ENCODE measurements at places on chromosomes 11 and 22. TPM values are rescaled to one million over a fixed set of nuclear protein-coding genes. Genes with fewer than 3 reads are reported as not detected.

DNA sequence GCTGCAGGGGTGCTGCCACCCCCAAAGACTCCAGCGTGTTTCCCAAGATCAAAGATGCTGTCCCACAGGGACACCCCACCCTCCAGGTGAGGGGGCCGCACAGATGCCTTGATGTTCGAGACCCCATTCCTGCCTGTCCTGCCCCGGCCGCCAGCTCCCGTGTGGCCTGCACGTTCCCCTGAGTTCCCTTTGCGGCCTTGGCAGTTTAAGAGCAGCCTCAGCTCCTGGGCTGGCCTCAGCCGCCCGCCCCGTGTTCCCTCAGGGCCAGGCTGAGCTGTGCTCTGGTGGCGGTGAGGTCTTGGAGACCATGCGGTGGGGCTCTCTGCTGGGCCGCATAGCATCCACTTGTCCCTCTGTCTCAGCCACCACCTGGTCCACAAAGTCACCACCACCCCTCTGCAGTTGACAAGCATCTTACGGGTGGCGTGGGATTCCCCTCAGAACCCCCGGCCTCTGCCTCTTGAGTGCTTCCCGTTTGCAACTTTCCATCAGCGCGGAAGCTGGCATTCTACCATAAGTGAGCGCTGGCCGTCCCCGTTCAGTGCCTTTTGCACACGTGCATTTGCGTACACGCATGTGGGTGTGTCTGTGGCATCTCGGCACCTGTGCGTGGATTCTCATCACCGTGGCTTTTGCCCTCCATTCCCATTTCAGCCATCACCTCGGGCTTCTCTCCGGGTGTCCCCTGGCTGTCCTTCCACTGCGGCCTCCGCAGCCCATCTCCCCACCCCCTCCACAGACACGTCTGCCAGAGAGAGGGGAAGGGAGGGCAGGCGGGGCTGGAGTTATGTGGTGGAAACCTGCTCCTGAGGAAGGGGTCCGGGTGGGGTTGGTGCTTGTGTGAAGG is 35.9 kb downstream of the CTTN start:
- H3K27ac ChIP-seq, result no peak overlapping the region
- no peaks in the 10 kb centered on the region for H3K4me1 ChIP-seq
- no peak overlapping the region for H3K4me3 ChIP-seq

VSIG10L2 gene
- total RNA-seq, result not detected

MEN1 gene
- total RNA-seq, result 32.5 TPM

DNA sequence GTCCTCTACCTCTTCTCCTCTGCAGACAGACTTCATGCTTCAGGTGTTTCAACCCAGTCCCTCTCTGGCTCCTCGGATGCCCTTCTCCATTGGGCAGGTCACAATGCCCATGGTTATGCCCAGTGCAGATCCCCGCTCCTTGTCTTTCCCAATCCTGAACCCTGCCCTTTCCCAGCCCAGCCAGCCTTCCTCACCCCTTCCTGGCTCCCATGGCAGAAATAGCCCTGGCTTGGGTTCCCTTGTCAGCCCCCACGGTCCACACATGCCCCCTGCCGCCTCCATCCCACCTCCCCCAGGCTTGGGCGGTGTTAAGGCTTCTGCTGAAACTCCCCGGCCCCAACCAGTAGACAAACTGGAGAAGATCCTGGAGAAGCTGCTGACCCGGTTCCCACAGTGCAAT is 9.3 kb upstream of the BACE1-AS start:
- H3K27ac ChIP-seq, result no peak overlapping the region
- peaks cover 37% of the 10 kb centered on the region for H3K36me3 ChIP-seq
- H3K4me1 ChIP-seq, result peaks cover 33% of the 10 kb centered on the region

- no peaks in the 10 kb centered on the region for H3K36me3 ChIP-seq
- H3K27ac ChIP-seq, result no peak overlapping the region
- no peak overlapping the region for H3K4me3 ChIP-seq
- no peaks in the 10 kb centered on the region for H3K4me1 ChIP-seq
- no peak for DNase-seq
- H3K27me3 ChIP-seq, result peaks cover 15% of the 10 kb centered on the region
These were observed 101.2 kb upstream of the RAG2 start for GRCh38 chr11:36699271-36699670.

GRCh38 chr22:46072981-46073682 is 77.2 kb upstream of the PPARA start:
- H3K36me3 ChIP-seq, result peaks cover 10% of the 10 kb centered on the region
- H3K27me3 ChIP-seq, result peaks cover 2% of the 10 kb centered on the region
- peak overlapping the region; percentile 63 for H3K27ac ChIP-seq
- peaks cover 54% of the 10 kb centered on the region for H3K4me1 ChIP-seq
- no peak for DNase-seq

C11orf16 gene
- total RNA-seq, result not detected

- H3K27ac ChIP-seq, result no peak overlapping the region
- no peak for DNase-seq
- H3K4me3 ChIP-seq, result no peak overlapping the region
These were observed 1.9 kb upstream of the SSH3 start for GRCh38 chr11:67301313-67301921.

DNA sequence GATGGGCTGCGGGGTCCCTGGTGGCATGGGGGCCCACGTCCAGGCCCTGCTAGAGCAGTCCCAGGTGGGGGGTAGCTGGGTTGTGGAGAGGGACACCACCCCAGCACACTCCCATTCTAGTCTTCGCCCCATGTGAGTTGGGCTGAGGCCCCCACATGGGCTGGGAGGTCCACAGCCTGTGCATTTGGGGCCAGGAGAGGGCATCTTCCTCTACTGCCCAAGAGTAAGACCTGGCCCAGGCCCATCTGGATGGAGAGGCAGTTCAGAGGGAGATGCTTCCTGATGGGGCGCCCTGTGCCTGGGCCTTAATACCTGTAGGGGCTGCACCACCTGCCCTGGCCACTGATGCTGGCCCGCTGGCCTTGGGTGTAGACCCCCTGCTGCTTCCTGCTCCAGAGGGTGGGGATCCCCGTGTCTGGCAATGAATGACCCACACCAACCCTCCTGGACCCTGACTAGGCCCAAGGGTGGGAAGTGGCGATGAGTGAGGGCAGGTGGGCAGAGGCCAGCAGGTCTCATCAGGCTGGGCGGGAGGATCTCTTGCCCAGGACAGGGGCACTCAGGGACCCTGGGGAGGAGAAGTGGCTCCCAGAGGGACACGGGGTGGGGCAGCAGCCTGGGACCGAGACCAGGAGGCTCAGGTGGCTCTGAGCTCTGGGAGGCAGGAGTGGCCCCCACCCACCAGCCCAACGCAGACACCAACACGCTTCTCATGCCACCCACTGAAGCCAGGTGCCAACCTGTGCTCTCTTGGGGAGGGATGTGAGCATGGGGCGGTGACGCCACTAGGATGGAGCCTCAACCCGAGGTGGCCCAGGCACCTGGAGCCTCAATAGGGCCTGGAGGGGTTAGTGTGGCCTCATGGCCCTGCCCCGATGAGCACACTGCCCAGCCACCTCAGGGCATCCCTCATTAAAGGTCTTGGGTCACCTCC is 17.4 kb upstream of the GNB1L start:
- H3K36me3 ChIP-seq, result no peaks in the 10 kb centered on the region
- H3K27ac ChIP-seq, result no peak overlapping the region
- no peak overlapping the region for H3K4me3 ChIP-seq
- H3K4me1 ChIP-seq, result peaks cover 10% of the 10 kb centered on the region

MRGPRX3 gene
- not detected for total RNA-seq

GRCh38 chr11:111589886-111590499 is 12.3 kb upstream of the SIK2 start:
- H3K27me3 ChIP-seq, result peaks cover 4% of the 10 kb centered on the region
- H3K36me3 ChIP-seq, result no peaks in the 10 kb centered on the region
- DNase-seq, result no peak
- no peak overlapping the region for H3K27ac ChIP-seq

EED gene
- total RNA-seq, result 63.9 TPM

- peaks cover 11% of the 10 kb centered on the region for H3K36me3 ChIP-seq
- no peak overlapping the region for H3K27ac ChIP-seq
- H3K27me3 ChIP-seq, result no peaks in the 10 kb centered on the region
- no peak for DNase-seq
- peaks cover 44% of the 10 kb centered on the region for H3K4me1 ChIP-seq
- peak overlapping the region; percentile 14 for H3K4me3 ChIP-seq
These were observed 1.3 kb upstream of the NDUFC2 start for GRCh38 chr11:78080818-78081495.

GRCh38 chr22:37925330-37925729 is 19.2 kb downstream of the MICALL1 start:
- peaks cover 3% of the 10 kb centered on the region for H3K36me3 ChIP-seq
- H3K4me1 ChIP-seq, result peaks cover under 1% of the 10 kb centered on the region
- H3K27ac ChIP-seq, result no peak overlapping the region

SDHAF2 gene
- total RNA-seq, result 47.3 TPM

DNA sequence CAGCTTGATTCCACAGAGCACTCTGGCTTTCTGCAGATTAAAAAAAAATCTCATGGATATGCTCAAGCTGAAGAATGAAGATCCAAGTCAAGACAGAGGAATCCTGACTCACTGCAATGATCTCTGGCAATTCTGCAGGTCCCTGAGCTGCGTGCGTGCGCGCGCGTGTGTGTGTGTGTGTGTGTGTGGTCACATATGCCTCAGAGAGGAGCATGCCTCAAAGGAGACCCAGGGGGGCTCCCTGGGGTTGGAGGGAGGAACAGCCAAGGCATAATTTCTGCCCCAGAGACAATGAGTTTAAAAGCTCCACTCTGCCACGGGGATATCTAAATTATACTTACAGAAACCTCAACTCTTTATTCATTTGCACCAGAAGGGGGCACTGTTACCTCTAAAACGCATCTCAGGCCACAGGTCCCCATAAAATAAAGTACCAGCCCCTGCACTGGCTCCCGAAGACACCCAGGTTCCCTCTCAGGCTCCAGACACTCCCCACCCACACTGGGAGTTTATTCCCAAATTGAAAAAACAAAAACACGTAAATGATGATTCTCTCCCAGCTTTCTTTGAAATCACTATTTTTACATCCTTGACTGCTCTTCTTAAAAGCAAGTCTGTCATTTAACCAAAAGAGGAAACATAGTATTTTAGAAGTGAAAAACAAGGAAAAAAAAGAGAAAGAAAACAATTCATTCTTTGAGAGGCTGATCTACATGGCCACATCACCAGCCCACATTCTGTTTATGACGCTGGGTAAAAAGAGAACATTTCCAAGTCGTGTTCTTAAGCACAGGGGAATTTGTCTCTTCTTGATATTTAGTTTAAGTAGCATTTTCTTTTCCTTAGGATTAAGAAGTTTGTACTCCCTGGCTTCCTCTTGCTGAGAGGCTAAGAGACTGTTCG is 401.0 kb downstream of the LARGE1 start:
- H3K36me3 ChIP-seq, result no peaks in the 10 kb centered on the region
- no peak overlapping the region for H3K27ac ChIP-seq
- H3K4me1 ChIP-seq, result no peaks in the 10 kb centered on the region
- H3K4me3 ChIP-seq, result no peak overlapping the region

RNF141 gene
- 12.2 TPM for total RNA-seq

GRCh38 chr22:19325296-19325948 is 33.9 kb upstream of the CLTCL1 start:
- H3K27ac ChIP-seq, result no peak overlapping the region
- peaks cover 19% of the 10 kb centered on the region for H3K36me3 ChIP-seq
- no peak overlapping the region for H3K4me3 ChIP-seq

DNA sequence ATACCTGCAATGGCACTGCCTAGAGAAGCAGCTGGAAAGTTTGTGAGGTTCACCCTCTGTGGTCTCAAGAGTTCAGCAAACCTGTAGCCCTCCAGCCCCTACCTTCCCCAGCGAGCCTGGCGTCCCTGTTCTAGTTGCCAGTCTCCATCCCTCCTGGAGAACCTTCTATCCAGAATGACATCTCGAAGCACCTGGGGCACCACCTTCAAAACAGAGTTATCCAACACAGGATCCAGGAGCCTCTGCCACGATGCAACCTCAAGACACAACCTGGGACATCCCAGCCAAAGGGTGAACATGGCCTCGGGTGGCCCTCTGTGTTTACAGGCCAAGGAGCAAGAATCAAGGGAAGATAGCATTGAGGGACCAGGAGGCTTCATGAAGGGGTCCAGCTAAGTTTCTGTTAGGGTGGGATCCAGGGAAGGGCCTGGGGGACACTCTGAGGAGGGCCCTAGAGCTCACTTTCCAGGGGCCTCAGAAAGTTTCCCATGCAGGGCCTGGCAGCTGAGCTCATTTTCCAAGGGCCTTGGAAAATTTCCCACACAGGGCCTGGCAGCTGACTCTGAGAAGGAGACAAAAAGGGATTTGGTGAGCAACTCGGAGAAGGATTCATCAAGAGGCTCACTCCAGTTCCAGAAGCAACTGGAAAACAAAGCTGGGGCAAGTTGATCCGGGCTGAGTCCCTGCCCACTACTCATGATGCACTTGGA is 36.9 kb upstream of the SYT13 start:
- H3K27ac ChIP-seq, result no peak overlapping the region
- H3K4me3 ChIP-seq, result no peak overlapping the region
- no peaks in the 10 kb centered on the region for H3K36me3 ChIP-seq
- no peak for DNase-seq
- H3K27me3 ChIP-seq, result peaks cover 31% of the 10 kb centered on the region

GRCh38 chr11:61279934-61280659 is 15.0 kb downstream of the VWCE start:
- H3K27ac ChIP-seq, result no peak overlapping the region
- peaks cover 2% of the 10 kb centered on the region for H3K4me1 ChIP-seq
- H3K4me3 ChIP-seq, result no peak overlapping the region
- no peaks in the 10 kb centered on the region for H3K36me3 ChIP-seq

GGT1 gene
- total RNA-seq, result 68.4 TPM

DNA sequence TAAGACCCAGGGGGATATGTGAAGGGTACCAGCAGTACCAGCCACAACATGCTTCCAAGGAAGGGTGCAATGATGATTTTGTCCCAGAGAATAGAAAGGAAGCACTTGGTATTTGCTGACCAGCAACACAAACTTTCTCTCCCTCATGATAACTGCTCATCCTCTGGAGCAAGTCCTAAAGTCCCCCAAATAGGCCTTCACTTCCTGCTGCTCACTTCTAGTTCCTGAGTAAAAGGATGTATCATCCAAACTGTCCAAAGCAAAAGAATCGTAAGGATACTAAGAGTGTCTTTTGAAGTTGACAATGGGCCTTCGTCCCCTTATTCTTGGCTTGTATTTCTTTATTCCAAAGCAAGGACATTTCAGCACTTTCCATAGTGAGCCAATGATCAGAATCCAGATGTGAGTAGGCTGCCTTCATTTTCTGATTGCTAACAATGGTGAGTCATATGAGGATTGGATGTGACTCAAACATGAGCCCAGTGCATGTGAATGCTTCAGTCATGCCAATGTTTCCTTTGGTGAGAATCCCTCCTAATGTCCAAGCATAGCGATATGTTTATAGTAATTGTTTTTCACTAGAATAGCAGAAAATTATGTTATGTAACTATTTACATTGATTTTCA is 243.4 kb upstream of the POU2AF2 start:
- H3K4me3 ChIP-seq, result no peak overlapping the region
- H3K36me3 ChIP-seq, result no peaks in the 10 kb centered on the region
- no peaks in the 10 kb centered on the region for H3K4me1 ChIP-seq
- no peaks in the 10 kb centered on the region for H3K27me3 ChIP-seq

DNA sequence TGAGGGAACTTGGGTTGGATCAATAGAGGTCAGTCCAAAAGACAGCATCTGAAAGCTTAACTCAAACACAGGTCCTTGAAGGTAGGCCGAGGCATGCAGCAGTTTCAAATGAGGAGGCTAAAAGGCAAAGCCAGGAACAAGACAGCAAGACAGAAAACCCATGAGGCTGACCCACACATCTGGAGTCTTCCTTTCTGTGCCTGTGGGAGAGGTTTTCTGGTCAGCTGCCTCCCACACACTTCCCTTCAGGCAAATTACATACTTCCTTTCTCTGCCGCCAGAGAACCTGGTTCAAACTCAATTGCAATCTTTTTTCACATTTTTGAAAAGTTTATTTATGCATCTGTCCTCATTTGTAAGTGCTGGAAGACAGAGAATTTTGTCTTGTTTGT is 29.8 kb upstream of the CRTAM start:
- H3K4me3 ChIP-seq, result no peak overlapping the region
- no peaks in the 10 kb centered on the region for H3K36me3 ChIP-seq
- DNase-seq, result no peak
- peaks cover 13% of the 10 kb centered on the region for H3K4me1 ChIP-seq
- no peak overlapping the region for H3K27ac ChIP-seq
- no peaks in the 10 kb centered on the region for H3K27me3 ChIP-seq

JAML gene
- total RNA-seq, result 102 TPM
